NAMALWA (cell line): ENCODE measurements at places on chromosomes 12 and 14.

- no peak for DNase-seq
Measured at GRCh38 chr14:35277179-35277578, 15.0 kb upstream of the PSMA6 start.

DNA sequence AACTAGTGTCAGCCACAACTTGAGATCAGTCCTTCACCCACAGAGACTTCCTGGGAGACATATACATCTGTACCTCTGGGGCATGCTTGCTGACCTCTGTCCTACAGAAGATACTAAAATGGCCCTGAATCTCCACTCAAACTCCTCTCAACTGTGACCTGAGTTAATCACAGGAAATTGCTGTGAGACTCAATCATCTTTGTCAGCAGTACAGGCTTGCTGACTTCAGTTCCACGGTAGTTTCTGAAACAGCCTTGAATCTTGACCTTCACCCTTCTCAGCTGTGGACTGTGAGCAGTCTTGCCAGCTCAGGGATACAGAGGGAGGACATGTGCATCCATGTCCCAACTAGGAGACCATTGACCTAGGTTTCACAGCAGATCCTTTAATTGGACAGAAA, 1.4 kb upstream of the KLRC1 start:
- no peak for DNase-seq

GRCh38 chr14:105056303-105056831, 8.9 kb downstream of the GPR132 start:
- no peak for DNase-seq

GRCh38 chr12:124921200-124922031, 7.0 kb upstream of the UBC start:
- DNase-seq: peak; percentile 96

DNA sequence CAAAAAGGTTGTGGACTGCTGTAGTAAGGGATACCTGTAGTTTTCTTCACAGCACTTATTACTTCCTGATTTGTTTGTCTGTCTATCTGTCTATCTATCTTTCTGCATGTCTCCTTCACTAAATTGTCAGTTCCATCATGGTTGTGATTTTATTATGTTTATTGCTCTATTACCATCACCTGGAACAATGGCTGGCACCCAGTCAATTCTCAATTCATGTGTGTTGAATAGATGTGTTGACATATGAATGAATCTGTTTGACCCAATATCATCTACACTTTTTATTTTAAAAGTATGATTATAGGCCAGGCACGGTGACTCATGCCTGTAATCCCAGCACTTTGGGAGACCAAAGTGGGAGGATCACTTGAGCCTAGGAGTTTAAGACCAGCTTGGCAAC, 224.4 kb downstream of the NUBPL start:
- no peak for DNase-seq

DNA sequence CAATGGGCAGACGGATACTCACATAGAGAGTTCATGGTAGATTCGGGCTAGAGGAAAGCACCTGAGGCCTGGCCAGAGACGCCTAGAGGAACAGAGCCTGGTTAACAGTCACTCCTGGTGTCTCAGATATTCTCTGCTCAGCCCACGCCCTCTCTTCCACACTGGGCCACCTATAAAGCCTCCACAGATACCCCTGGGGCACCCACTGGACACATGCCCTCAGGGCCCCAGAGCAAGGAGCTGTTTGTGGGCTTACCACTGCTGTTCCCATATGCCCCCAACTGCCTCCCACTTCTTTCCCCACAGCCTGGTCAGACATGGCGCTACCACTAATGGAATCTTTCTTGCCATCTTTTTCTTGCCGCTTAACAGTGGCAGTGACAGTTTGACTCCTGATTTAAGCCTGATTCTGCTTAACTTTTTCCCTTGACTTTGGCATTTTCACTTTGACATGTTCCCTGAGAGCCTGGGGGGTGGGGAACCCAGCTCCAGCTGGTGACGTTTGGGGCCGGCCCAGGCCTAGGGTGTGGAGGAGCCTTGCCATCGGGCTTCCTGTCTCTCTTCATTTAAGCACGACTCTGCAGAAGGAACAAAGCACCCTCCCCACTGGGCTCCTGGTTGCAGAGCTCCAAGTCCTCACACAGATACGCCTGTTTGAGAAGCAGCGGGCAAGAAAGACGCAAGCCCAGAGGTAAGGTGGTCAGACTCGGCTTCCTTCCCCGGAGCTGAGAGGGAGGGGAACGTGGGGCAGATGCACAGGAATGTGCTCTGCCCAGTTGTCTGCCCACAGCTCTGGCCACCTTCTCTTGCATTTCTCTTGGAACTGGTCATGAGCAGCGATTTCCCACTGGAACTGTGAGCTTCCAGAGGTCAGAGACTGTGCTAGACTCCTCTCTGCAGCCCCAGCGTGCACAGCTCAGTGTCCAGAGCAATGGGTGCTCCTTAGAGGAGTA, at the start of gene CD4:
CD4 (plus strand) TSS at position 557 of the 953 bp plus-strand sequence. CDS start 10,611 bp downstream, outside the sequence.
- no peak for DNase-seq

DNA sequence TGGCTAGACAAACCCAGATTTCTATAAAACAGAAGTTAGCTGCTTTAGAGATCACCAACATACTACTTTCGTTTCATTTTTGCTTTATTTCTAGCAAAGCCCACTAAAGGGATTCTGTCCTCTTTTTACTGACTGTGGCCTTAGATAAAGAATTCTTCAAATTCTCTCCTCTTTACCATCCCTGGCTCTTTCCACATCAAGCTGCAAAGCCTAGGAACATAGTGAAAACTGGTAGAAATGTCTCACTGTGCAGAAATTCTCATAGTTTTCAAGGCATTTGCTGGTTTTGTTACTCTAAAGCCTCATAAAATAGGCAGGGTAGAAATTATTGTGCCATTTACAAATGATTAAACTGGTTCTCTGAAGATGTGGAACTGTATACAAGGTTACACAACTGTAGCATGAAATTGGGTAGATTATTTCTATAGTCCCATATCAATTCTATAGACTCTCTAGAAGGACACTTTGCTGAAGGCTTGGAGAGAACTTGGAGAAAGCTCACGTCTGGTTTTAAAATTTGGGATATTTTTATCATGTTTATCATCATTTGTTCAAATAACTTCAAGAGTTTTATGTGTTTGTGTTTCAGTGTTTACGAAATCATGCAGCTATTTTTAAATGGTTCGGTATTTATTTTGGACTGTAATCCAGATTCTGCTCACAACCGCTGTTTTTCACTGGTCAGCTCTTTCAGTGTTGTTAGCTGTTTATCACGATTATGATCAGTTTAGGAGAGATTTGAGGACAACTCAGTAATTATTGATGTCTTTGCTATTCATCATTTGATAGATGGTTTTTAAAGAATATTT, 36.7 kb upstream of the CSRP2 start:
- no peak for DNase-seq

DNA sequence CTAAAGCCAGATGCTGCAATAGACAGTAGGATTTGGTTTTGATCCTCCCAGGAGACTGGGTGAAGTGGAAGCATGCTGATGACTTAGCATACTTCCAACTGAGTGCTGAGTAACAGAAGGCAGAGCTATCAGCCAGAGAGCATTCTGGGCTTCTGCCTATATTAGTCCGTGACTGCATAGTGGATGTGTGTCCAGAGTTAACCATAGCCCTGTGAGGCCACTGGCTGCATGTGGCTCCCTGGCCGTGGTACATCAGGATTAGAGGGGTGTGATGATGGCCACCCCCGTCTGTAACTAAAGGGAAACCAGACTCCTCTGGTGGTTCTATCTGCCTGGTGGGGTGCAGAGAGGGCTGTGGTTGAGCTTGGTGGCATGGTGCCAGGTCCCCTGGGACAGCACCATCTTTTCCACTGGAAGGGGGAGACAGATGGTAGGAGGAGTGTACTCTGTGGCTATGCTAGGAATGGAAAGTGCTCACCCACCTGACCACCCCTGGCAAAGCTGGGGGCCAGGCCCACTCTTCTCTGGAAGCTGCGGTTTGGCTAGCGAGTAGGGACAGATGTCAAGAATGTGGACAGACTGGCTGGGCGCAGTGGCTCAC, 27.4 kb downstream of the ABCD4 start:
- no peak for DNase-seq

GRCh38 chr12:123389560-123390351, 5.8 kb downstream of the KMT5A start:
- peak; percentile 39 for DNase-seq

GRCh38 chr14:26917086-26917485, 319.3 kb upstream of the NOVA1 start:
- peak; percentile 26 for DNase-seq

DNA sequence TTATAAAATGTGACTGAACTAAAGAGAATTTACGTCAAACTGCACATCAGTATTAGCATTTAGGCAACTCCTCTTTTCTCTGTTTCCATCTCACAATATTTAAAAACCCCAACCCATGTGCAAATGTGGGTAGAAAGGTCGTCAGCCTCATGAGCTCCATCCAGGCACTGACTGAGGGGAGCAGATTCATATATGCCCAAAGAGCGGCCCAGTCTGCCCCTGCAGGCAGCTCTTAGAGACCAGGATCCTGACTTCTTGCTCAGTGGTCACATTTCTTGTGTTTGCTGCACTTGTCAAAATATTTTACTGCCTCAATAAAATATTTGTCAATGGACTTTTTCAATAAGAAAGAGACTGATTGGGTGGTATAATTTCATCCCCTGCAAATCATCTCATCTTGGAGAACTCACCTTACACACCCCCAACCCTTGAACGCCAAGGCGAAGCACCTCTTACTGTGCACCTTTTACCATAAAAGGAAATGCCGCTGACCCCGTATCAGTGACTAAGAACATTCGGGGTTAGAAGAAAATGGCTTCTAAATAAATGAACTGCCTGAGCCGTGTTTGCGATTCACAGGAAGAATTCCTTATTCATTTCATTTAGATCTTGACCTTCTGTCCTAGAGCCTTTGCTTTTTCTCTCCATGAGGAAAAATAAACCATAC, 418.8 kb downstream of the BCL11B start:
- DNase-seq: no peak

- no peak for DNase-seq
Measured at GRCh38 chr12:47604221-47604873, 101.5 kb downstream of the RPAP3 start.

GRCh38 chr12:130983328-130984017, 29.8 kb downstream of the ADGRD1 start:
- no peak for DNase-seq

DNA sequence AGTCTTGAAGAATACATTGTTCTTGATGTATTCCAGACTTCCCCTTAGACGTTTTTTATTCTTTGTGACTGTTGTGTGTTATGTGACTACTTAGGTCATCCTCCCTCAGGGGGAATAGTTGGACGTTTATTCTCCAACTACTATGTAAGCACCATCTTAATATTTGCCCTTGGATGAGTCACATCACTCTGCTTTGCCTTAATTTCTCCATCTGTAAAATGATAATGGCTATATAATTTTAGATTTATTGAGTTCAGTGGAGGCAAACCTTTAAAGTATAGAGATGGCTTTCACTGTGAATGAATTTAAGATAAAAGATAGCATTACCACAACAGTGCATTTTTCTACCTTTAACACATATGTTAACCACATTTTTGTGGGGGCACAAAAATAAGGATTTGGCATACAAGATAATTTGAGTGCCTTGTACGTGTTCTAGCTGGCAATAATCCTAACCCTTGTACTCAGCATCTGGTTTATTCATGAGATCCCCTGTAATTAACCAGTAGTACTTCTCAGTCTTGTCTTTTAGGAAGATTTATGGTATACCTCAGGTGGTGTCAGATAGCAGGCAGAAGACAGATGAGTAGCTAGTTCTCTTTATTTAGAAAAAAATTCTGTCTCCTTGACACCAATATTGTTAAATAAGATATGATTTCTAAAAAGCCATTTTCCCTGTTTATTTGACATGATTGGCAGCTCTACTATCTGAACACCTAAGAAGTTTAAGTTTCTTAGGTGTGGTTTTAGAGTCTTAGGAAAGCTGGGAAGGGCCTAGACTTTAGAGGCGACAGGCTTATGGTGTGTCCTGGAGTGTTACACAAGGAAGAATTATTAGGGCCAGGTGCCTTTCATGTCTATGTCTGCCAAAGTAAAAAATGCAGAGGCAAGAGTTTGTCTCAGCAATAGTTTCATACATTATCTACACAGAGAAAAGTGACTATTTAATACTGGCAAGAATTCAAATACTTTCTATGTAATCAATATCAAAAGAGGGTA, 152.3 kb downstream of the RAD51B start:
- no peak for DNase-seq

GRCh38 chr14:50647753-50648152, 20.4 kb downstream of the SAV1 start:
- no peak for DNase-seq

DNA sequence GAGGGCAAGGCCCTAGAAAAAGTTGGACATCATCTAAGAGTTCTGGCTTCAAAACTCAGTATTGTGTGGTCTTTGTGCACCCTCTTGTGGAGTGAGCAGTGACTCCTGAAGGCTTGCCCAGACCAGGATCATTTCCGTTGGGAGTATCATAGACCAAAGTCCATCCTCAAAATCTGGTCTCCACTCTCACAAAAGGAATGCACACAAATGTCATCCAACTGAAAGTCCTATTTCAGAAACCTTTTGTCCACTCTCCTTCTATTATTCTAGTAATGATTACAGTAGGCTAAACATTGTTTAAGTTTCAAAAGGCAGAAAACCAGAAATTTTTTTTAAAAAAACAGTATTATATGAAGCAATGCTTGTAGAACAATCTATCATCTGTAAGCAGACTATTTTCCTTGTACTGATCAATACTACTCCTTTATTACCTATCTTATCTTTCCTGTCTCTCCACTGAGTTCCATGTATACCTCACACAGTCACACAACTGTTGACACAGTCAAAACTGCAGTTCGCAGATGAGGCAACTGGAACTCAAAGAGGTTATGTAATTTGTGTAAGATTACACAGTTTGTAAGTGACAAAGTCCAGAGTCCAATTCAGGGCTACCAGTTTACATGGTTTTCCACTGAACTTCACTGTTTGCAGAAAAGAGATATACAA, 41.4 kb downstream of the COX16 start:
- DNase-seq: peak; percentile 1

DNA sequence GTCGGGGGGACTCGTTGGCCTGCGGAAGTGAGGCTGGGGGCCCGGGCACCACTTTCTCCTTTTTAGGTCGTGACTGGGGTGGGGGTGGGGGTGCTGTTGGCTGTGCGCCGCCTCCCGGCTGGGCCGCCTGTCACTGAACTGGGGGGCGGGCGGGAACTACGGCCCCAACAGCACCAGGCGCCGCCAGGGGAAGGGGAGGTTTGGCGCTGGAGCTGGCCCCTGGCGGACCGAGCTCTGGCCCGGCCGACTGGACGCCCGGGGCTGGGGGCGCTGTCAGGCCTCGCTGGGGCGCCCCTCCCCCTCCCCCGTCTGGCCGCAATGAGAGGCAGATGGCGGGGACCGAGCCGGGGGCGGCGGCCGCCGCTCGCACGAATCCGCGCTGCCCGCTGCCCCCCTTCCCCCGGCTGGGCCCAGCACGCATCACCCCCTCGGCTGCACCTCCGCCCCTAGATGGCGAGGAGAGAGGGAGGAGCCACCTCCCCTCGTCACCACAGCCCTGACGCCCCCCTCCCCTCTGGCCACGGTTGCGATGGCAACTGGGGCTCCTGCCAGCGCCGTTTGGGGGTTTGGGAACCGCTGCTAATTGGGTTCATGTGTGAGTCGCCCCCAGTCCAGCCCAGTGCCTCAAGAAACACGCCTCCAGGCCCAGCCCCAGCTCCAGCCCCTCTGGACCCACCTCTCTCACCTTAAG, 723 bp downstream of the NFATC4 start:
- DNase-seq: peak; percentile 77
